ENCODE measurements at places on chromosomes 6 and 20.

DNA sequence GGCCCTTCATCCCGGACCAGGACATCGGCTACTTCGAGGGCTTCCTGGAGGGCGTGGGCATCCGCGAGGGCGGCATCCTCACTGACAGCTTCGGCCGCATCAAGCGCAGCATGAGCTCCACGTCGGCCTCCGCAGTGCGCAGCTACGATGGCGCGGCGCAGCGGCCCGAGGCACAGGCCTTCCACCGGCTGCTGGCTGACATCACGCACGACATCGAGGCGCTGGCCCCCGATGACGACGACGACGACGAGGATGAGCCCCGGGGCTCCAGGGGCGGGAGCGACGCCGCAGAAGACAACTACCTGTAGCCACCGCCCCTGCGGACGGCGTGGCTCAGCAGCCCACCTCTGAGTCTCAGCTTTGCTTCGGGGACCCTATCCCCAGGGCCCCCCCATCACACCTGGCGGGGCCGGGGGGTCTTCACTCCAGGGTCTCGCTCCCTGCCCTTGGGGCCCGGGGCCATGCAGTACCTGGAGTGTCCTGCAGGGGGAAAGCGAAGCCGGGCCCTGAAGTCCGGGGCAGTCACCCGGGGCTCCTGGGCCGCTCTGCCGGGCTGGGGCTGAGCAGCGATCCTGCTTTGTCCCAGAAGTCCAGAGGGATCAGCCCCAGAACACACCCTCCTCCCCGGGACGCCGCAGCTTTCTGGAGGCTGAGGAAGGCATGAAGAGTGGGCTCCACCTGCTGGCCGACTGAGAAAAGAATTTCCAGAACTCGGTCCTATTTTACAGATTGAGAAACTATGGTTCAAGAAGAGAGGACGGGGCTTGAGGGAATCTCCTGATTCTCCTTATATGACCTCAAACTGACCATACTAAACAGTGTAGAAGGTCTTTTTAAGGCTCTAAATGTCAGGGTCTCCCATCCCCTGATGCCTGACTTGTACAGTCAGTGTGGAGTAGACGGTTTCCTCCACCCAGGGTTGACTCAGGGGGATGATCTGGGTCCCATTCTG is 20.8 kb upstream of the HCK start:
- H3K27me3 ChIP-seq: peaks cover 42% of the 10 kb centered on the region
- H3K36me3 ChIP-seq: no peaks in the 10 kb centered on the region
- H3K4me1 ChIP-seq: no peaks in the 10 kb centered on the region
- no peak overlapping the region for H3K4me3 ChIP-seq
- H3K27ac ChIP-seq: no peak overlapping the region

GRCh38 chr6:46903175-46903574 is 18.6 kb downstream of the ADGRF5 start:
- no peaks in the 10 kb centered on the region for H3K4me1 ChIP-seq
- H3K36me3 ChIP-seq: no peaks in the 10 kb centered on the region
- no peaks in the 10 kb centered on the region for H3K27me3 ChIP-seq
- no peak for DNase-seq
- no peak overlapping the region for H3K27ac ChIP-seq
- no peak overlapping the region for H3K4me3 ChIP-seq

DNA sequence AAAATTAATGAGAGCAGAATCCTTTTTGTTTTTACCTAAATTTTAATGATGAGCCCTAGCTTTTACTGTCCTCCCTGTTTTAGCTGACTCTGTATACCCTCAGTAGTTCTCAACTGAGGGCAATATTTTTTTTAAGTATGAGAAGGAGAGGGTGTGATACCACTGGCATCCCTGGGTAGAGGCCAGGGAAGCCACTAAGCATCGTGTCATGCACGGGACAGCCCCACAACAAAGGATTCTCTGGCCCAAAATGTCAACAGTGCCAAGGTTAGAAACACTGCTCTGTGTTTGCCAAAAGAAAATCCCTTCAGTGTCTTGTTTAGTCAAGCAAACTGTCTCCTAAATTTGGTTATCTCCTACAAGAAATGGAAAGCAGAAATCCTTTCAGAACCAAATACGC is 210.4 kb downstream of the KCNQ5 start:
- no peaks in the 10 kb centered on the region for H3K27me3 ChIP-seq
- no peaks in the 10 kb centered on the region for H3K4me1 ChIP-seq
- DNase-seq: no peak
- no peak overlapping the region for H3K27ac ChIP-seq
- H3K4me3 ChIP-seq: no peak overlapping the region

DNA sequence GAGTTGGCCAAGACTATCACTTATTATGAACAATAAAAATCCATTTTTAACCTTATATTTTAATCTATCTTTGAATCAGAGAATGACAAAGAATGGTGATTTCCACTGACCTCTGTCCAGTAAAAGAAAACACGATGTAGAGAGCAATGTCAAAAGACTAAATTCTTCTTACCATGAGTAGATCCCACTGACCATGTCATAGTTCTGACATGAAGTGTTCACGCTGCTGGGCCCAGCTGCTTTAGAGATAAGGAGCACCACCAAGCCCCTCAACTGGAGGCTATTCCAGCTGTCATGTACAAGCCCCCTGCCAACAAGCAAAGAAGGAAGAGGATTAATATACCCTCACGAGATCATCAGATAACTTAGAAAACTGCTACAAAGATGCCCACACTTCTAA is 125.3 kb downstream of the PDSS2 start:
- no peak overlapping the region for H3K27ac ChIP-seq
- peaks cover 10% of the 10 kb centered on the region for H3K36me3 ChIP-seq
- no peak for DNase-seq
- peaks cover 13% of the 10 kb centered on the region for H3K4me1 ChIP-seq

GRCh38 chr6:46882645-46883044 is 39.1 kb downstream of the ADGRF5 start:
- no peaks in the 10 kb centered on the region for H3K36me3 ChIP-seq
- no peak overlapping the region for H3K27ac ChIP-seq

DNA sequence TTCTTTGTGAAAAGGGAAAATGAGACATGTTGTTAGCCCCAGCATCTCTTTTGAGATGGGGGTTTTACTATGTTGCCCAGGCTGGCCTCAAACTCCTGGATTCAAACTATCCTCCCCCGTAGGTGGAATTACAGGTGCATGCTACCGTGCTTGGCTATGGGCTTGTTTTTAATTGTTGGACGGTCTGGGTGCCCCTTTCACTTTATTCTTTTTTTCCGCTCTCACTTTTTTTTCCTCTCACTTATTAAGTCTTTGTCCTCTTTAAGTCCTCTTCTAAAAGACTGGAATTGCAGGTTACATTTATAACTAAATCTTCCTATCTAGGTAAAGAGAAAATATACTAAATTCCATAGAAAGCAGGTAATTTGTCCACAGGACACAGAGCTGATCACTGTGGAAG is 18.8 kb upstream of the PRDM13 start:
- peaks cover 77% of the 10 kb centered on the region for H3K27me3 ChIP-seq
- no peaks in the 10 kb centered on the region for H3K36me3 ChIP-seq
- no peak overlapping the region for H3K4me3 ChIP-seq
- H3K27ac ChIP-seq: no peak overlapping the region
- DNase-seq: no peak

GRCh38 chr20:32296412-32296811 is 19.0 kb downstream of the KIF3B start:
- DNase-seq: no peak
- peaks cover 6% of the 10 kb centered on the region for H3K36me3 ChIP-seq
- H3K27ac ChIP-seq: no peak overlapping the region

- H3K27me3 ChIP-seq: no peaks in the 10 kb centered on the region
- peak within 1 kb of the TSS; percentile 96 for H3K27ac ChIP-seq
- peaks cover 42% of the 10 kb centered on the region for H3K36me3 ChIP-seq
- peaks cover 63% of the 10 kb centered on the region for H3K4me1 ChIP-seq
Measured at GRCh38 chr6:31736021-31736767, at the start of gene CLIC1. TSS of gene CLIC1 (minus strand) at chr6:31736530. CDS start at chr6:31736300, 230 bp downstream.

GRCh38 chr6:121579478-121579877 is 144.0 kb downstream of the GJA1 start:
- H3K27me3 ChIP-seq: peaks cover 2% of the 10 kb centered on the region
- H3K36me3 ChIP-seq: no peaks in the 10 kb centered on the region
- no peak overlapping the region for H3K27ac ChIP-seq
- DNase-seq: no peak
- no peak overlapping the region for H3K4me3 ChIP-seq

Measured in activated CD8-positive, alpha-beta memory T cell treated with anti-CD3 and anti-CD28 coated beads, Interleukin-2, amount 10 ng/mL, durations not matched to agents 7 days and 5 days (primary cell).